ENCODE measurements at places on chromosomes 13 and 19.

DNA sequence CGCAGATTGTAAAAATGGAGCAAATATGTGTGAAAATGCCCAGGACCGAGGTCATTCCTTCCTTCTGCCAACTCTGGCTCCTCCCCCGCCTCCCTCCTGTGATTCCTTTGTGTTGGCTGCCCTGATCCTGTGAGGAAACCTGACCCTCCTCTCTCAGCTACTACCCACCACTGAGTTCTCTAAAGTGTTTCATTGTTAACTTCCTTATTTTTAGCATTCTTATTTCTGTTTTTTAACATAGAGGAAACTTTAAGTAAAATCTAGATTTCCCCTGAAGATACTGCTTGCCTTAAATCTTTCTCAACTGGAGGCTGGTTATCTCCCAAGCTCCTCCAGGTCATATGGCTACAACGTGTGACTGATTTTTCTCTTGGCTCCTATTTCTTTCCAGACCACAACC is 21.7 kb upstream of the FBXL3 start:
- DNase-seq: no peak

GRCh38 chr19:8108560-8109445 is 40.6 kb downstream of the FBN3 start:
- DNase-seq: no peak

DNA sequence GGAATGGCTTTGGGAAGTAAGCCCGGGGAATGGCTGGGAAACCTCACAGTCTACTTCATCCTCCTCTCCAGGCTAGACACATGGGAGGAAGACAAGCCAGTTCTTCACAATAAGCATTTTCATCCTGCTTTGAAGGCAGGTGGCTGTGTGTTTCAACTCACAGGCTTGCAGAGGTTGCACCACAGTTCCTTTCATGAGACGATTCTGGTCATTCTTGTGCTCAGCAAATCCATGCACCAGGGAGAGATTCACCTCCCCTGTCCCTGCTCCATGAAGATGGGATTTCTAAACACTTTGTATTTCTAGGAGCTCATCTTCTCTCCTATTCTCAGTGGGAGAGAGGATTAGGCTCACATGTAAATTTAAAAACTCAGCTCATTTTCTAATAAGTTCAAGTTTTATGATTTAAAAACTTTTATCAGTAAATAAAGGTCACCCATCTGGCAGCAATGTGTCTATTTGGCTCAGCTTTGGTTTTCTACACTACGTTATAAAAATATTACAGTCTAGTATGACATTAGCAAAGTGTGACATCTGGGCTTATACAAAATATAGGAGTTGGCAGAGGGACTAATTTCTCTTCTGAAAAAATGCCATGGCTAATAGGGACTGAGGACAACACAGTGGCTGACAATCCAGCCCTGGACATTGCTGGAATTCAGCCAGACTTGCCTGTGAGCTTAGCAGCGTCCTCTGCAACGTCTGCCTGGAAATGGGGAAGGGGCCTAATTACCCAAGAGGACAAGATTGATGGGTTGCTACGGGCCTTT is 283.2 kb upstream of the SLC10A2 start:
- DNase-seq: no peak

DNA sequence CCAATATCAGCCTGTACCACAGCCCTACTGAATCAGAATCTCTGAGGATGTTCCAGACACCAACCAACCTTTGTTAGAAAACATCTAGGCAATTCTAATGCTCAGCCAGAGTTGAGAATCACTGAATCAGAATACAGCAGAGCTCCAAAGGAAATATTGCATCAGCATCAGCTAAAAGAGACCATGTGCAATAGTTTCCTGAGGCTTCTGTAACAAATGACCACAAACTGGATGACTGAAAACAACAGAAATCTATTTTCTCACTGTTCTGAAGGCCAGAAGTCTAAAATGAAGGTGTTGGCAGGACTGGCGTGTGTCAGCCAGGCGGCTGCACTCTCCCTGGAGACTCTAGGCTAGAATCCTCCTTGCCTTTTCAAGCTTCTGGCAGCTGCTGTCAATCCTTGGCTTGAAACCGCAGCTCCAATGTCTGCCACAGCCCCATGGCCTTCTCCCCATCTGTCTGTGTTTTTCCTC is 1.2 kb upstream of the DCT start:
- peak; percentile 94 for DNase-seq

GRCh38 chr19:10661946-10662345 is 7.8 kb downstream of the ILF3 start:
- no peak for DNase-seq

DNA sequence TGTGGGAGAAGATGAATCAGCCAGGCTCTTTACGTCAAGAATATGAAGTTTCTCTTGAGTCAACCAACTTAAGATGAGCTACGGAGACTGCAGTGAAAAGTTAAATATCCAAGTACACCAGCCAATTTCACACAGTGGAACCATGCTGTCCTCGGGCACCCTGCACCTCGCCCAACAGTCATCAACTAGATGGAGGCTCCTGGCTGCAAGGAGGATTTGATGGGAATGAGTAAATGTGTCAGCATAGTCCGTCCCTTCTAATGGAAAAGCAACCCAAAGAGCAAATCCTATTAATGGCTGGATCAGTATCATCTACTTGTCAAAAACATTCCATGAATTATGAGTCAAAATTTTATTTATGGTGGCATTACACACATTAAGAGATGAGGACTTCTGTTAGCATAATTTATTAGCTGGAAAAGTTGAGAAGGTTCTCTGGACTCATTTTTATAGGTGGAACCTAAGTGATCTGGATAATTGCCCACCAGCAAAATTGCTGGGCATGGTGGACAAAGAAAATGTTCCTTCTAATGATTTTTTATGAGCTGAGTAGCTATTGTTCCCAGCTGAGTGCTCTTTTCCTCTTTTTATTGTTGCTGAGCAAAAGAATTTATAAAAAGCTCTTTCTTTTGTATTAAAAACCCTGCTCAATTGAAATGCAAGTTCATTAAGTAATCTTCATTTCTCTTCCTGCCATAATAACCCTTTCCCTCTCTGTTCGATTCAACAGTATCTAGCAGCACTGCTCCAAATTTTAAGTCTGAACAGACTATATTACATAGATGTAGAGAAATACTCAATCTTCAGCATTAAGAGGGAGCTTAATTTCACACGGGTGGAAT is 88.4 kb downstream of the DNAJC15 start:
- no peak for DNase-seq

DNA sequence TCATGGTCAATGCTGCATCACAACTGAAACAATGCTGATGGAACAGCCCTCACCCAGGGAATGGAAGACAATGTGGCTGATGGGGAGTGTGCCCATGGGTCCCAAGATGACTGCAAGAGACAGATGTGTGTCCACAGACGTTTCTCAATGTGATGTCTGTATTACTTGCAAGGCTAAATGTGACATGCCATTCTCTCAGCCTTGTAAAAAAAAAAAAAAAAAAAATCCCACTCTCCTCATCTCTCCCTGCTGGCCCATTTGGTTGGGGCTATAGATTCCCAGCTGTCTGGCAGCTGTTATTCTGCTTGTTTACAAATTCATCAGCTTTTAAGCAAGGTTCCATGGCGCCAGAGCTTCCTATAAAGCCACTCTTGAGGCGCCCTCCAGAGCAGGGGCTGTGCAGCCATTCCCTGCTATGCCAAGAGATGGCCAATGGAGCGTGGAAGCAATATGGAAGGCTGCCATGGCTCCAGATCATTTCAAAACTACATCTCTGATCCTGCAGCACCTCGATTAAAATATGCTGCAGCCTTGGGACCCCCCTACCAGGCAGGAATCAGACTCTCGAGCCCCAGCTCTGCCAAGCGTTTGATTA is 294.8 kb downstream of the FOXO1 start:
- DNase-seq: peak; percentile 23

- DNase-seq: no peak
Observed at GRCh38 chr13:77985866-77986636, 67.4 kb upstream of the EDNRB start.

- DNase-seq: no peak
Observed at GRCh38 chr13:82330499-82330898, 1551.8 kb downstream of the SLITRK1 start.

DNA sequence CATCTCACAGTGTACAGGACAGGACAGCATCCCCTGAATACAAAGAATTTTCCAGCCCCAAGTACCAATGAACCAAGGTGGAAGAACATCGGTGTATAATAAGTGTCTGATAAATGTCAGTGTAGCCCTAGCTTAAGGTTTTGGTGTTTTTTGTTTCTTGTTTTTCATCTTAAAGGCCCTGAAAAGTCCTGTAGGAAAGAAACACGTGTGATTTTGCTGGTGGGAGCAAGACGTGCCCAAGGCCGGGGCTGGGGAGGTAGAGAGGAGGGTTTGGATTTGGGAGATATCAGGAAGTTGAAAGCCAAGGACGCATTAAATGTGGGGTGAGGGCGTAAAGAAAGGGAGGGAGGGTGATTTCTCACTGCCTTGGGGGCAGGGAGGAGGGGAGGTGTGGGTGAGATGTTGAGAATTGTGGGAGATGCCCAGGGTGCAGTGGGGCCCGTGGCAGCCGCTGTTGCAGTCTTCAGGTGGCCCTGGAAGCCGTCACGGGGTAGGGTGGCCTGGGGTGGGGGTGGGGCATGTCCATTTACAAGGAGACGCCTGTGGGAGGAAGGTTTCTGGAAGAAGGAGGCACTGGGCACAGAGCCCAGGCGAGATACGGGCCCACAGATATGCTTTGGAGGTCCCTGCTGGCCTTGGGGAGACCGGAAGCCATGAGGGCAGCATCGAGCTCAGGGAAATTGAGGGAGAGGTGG is 6.7 kb downstream of the CAMSAP3 start:
- no peak for DNase-seq
